Nephron progenitor cell (in vitro differentiated cells): ENCODE measurements at places on chromosomes 2 and 18.

- DNase-seq, result peak; percentile 13
Observed at GRCh38 chr2:21258082-21258481, 134.3 kb downstream of the TDRD15 start.

DNA sequence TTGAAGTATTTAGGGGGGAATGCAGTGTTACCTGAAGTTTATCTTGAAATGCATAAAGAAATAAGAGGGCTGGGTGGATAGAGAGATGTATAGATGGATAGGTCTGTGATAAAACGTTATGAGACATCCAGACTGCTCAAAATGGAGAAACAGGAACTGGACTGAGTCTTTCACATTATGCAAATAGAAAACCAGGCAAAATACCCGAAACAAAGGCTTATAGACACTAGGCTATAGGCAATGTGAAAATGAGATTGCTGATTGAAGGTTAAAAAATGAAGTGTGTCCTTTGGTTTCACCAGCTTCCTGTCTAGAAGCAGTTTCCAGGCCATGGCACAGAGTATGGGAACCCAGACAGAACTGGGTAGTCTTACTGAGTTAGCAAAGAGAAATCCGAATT, 24.9 kb upstream of the SLC3A1 start:
- no peak for DNase-seq

- DNase-seq, result no peak
Observed at GRCh38 chr2:26764906-26765305, 822 bp downstream of the SLC35F6 start.

DNA sequence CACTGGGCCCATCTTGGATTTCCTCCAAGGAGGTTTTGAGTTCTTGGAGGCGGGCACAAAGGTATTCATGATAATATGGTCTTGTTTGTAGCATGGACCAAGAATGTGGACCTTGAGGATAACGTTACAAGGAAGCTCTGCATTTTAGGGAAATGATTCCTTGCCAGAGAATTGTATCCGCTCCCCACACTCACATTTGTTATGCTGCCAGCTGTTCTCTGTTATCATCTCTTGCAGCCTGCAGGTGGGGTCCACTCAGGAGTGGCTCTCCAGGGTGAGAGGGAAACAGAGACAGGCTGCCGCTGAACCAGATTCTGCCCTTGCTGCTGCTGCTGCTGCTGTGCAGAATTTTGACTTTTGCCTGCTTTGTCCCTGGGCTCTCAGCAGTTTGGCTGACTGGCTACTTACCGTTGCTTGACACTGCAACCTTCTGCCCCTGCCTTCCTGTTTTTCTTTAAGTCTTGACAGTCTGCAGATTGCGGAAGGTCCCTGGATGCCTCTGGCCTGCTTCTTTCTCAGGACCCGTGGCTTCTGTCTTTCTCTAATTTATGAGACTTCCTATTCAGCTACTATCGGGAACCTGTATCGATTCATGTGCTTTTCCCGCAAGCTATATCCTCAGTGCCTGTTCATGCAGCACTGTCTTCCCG, 122.3 kb upstream of the DOCK10 start:
- DNase-seq, result no peak

GRCh38 chr2:29619689-29620088, 301.7 kb downstream of the ALK start:
- DNase-seq, result no peak

GRCh38 chr2:234955971-234956509, 4.2 kb downstream of the SH3BP4 start:
- no peak for DNase-seq

GRCh38 chr2:40101131-40101575, 322.1 kb upstream of the THUMPD2 start:
- no peak for DNase-seq

GRCh38 chr18:76212960-76213359, 282.1 kb downstream of the ZNF516 start:
- DNase-seq, result no peak

GRCh38 chr2:105378276-105378840, 20.5 kb downstream of the FHL2 start:
- no peak for DNase-seq

DNA sequence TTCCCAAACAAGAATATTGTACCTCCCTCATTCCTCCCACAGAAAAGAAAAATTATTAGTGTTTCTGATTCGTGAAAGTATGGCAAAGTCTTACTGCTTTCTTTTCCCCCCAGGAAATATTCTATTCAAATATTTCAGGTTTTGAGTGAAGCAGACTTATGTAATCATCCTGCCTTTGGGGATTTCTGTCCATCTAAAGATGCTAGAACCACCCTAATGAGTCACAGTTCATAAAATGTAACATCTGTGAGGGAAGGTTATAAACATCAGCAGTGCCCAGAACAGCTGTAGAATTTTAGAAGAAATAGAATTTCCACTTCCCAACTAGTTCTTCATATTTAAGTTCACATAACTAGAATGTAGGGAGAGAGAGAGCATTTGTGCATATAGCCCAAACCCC, 39.0 kb downstream of the EEF1B2 start:
- DNase-seq, result no peak

DNA sequence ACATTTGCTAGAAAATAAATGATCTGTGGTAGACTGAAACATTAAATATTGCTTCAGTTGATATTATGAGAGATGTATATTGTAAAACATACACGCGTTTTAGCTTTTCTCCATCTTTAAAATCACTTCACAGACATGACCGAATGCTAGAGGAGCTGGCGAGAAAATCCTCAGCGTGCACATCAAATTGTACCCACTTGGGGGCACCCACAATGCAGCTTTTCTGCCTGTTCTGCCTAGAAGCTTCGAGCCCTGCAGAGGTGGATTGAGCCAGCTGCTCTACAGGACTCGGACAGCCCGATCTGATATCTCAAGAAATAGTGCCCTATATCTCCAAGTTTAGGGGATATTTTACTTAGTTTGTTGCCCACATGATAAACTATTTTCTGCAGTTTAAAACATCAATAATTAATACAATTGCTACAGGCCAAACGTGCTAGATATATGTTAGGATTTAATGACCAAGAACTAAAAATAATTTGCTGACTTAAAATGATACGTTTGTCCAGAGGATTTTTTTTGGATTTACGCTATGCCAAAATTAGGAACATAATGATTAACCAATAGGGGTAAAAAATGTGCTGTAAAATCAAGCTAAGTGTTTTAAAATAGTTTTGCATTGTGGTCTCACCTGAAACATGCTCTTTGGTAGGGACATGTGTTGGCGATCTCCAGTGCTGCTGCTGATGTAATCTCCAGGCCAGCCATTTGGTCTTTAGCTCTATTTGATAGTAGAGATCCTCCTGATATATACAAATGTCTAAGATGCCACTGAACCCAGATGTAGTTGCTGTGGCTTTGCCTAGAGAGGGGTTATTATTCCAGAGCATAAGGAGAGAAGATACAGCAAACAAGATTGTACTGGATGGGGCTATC, 22.3 kb upstream of the ATP5MC3 start:
- DNase-seq, result peak; percentile 65

GRCh38 chr2:227576110-227576509, 22.6 kb upstream of the SCYGR2 start:
- no peak for DNase-seq
